ENCODE measurements at places on chromosomes 6 and 20.

DNA sequence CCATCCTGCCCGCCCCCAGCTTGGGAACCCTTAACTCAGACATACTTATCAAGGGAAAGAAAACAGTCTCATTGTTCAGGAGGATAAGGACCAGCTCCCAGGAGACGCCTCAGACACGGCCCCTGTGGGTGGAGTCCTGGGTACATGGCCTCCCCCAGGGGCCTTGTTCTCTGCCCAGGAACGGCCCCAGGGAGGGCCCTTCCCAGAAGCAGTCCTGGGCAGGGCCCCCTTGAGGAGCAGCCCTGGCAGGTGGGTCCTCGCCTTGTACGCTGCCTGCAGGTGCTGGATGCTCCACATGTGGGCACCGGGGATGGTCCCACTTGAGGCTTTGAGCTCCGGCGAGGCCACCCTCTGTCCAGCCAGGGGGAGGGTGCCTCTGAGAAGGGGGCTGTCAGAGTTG, 4.5 kb upstream of the GATA5 start:
- no peak for DNase-seq

DNA sequence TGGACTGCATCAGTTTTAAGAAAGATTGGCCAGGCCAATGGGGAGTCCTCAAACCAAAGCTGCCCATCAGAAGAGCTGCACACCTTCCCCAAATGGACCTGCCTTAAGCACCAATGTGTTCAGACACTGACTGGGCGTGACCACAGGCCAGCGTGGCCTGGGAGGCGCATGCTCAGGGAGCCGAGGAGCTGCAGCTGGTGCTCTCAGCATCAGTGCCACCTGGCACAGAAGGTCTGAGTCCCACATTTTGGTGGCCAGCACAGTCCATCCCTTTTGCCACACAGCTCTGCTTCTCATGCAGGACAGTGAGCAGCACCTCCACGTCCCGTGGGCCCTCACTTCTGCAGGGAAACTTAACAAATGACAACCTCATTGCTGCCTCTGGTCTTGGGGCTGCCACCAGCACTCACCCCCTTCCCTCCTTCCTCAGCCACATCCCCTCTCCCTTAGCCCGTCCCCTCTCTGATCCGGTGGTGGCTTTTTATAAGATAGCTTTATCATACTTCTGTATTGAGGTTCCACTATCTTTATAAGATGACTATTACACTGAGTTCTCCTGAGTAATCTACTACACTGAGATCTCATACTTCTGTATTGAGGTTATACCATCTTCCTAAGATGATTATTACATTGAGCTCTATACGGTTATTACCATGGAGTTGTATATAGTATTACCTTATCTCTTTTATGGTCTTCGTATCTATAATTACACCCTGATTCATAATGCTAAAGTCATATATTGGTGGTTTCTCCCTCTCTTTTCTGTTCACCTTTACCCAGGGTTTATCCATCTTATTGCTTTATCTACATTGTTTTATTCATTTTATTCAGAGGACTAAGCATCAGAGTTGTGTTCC, 109.1 kb downstream of the TOX2 start:
- DNase-seq, result no peak

GRCh38 chr20:7124120-7124519, 356.6 kb downstream of the BMP2 start:
- no peak for DNase-seq

DNA sequence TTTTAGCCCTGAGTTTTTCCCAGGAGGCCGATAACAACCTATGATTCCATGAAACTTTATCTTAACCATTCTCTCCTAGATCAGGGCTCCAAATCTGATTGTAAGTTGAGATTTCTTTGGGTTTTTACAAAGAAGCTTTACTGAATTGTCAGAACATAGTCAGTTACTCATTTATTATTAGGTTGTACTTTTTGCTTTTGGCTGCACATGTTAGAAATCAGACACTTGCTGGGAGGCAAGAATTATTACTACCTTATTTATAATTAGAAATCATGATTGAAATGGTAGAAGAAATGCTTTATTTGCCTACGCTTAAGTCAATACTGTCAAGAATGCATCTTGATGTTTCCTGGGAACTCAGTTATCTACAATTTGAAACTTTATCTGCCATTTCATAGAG, 63.3 kb downstream of the KCNS1 start:
- DNase-seq, result no peak

GRCh38 chr6:78397499-78397898, 469.9 kb upstream of the IRAK1BP1 start:
- no peak for DNase-seq

- DNase-seq, result no peak
Observed at GRCh38 chr6:135224037-135224647, 43.0 kb downstream of the MYB start.

GRCh38 chr20:25538838-25539665, 46.3 kb downstream of the NINL start:
- DNase-seq, result no peak

- DNase-seq, result peak; percentile 97
Observed at GRCh38 chr6:32436995-32437836, 2.5 kb upstream of the HLA-DRA start.

- DNase-seq, result peak; percentile 83
Observed at GRCh38 chr6:34654061-34654710, 42.4 kb downstream of the ILRUN start.

- DNase-seq, result no peak
Observed at GRCh38 chr20:11851646-11852045, 66.0 kb upstream of the BTBD3 start.

DNA sequence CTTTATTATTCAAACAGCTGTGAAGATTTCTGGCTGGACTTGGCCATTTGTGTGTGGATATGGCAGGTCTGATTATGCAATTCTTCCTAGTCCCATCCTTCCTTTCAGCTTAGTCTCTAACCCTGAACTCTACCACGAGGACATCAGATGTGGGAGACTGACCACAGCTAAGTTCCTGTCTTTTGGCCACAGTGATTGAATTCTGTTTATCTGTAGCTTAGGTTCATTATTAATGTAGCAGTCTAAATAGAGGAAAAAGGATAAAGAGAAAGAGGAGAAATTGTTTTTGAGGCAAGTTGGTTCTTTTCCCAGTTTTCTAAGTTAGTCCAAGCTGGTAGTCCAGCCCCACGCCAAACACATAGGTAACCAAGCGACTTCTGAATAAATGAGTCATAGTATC, 598.9 kb downstream of the RFPL4B start:
- DNase-seq, result no peak

DNA sequence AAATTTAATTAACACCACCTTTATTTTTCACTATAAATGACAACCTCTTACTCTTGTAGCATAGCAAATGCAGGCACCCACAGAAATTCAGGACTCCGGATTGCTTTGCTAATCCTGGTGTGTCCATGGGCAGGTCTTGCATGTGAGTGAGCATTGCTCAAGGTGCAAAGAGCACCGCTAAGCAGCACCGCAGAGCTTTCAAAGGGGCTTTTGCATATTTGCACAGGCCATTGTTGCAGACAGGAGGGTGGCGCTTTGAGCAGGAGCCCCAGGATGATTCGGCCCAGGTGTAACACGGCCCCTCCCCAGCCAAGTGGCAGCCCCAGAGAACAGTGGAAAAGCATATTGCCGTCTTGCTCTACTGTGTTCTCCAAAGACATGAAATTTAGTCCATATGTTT, 293.2 kb downstream of the NRN1 start:
- no peak for DNase-seq

DNA sequence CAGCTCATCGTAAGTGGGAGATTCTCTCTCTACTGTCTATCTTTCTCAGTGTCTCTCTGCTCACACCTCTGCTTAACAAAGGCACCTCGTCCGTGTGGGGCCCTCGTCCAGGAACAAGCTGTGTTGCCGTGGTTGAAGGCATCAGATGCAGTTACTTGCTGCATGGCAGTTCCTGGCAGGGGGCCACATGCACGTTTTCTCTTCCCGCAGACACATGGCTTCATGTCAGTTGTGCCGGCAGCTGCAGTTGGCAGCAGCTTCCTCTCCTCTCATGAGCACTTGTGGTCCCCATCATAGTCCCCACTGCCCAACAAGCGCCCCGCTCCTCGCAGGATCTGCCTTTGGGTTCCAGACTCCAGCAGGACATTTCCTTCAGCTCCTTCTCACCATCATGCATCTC, 7.1 kb upstream of the AFDN start:
- no peak for DNase-seq

- DNase-seq, result no peak
Observed at GRCh38 chr20:24034820-24035219, 46.2 kb upstream of the GGTLC1 start.

DNA sequence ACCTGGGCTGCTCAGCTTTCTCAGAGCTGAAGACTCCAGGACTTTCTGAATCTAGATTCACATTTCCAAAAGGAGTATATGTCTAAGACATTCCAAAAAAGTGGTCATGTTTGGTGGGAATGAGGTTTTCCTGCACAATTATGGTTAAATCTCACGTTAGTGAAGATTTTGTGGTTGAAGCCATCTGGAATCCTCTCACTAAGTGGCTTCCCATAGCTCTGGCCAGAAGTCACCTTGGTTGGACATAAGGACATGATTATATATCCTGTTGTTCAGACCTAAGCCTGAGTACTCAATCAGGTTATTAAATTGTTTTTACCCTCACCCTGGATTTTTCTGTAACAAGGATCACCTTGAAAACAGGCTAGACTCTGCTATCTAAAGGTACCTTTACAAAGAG, 176.1 kb upstream of the PLN start:
- DNase-seq, result no peak

DNA sequence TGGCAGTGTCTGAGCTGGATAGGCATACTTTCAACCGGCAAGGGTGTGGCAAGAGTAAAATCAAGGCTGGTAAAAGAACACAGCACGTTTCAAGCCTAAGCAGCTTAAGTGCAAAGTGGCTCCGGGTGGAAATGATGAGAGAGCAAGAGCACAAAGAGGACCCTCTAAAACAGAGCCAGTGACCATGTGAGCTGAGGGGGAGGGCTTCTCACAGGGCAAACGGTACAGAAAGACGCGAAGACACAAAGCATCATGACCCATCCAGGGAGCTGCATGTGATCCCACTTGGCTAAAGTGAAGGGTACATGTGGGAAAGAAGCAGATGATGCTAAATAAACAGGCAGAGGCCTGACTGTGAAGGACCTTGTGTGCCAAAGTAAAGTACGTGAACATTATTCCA, 25.7 kb downstream of the FKBP5 start:
- DNase-seq, result no peak

GRCh38 chr6:53302678-53303360, 45.9 kb downstream of the ELOVL5 start:
- DNase-seq, result no peak

- DNase-seq, result no peak
Observed at GRCh38 chr6:131958542-131959470, 7.6 kb upstream of the CCN2 start.

GRCh38 chr6:157396026-157396425, 15.0 kb downstream of the ZDHHC14 start:
- no peak for DNase-seq

DNA sequence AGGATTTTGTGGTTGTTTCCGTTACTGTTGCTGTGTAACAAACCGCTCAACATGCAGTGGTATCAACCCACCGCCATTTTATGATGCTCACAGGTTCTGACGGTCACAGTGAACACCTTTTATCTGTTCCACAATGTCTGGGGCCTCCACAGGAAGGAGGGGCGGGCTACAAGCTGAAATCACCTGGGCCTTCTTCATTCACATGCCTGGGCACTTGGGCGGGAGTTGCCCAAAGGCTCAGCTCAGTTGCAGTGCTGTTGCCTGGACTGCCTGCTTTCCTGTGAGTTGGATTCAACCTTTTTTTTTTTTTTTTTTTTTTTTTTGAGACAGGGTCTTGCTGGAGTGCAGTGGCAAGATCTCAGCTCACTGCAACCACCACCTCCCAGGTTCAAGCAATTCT, 16.7 kb upstream of the AVP start:
- no peak for DNase-seq

DNA sequence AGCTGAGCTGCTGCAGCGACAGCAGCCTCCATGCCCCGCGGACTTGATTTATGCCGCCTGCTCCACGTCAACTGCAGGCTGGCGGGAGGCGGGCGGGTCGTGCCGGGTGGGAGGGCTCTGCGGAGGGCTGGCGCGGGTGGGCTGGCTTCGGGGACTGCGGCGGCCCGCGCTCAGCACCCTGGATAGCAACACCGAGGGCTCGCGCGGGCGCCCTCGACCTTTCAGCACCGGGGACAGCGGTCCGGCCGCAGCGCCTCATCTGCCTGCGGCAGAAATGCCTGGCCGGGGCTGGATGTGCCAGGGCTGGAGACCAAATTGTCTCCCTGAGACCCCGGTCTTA, 792 bp downstream of the SNAP25 start:
- DNase-seq, result peak; percentile 55

DNA sequence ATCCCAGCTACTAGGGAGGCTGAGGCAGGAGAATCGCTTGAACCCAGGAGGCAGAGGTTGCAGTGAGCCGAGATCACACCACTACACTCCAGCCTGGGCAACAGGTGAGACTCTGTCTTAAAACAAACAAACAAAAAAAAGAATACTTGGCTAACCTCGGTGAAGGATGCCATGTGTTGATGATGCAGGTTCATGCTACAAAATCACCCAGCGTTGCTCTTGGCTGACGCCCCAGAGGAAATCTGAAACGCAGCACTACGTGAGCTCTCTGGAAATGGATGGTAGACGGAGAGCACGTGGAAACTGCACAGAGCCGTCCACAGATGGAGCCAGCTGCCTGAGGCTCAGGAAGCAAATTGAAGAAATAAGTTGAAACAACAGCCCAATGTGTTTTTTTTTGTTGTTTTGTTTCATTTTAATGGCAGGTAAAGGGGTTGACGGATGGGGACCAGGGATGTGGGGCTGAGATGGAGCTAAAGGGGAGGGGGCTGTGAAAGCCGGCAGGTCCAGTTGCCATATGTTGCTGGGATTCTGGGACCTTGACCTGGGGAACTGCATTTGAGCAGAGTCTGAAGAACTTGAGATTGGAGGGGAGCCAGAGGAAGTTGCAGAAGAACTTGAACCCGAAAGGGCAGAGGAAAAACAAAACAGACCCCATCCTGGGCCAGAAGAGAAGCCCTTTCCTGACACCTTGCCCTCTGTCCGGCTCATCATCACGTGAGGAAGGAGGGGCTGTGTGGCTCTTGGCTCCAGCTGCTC, 12.8 kb upstream of the MANBAL start:
- DNase-seq, result peak; percentile 74

DNA sequence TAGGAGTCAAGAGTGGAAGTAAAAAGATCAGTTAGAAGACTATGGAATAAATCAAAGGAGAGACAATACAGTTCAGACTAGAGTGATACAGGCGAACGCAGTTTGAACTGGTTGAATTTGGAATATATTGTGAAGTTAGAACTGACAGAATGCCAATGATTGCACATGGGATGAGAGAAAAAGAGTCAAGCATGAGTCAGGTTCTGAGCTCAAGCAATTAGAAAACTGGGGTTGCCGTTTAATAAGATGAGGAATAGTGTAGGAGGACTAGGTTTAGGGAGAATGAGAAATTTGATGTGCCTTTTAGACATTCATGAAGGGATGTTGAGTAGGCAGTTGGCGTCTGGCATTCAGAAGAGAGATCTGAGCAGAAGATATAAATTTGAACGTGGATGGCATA, 8.0 kb downstream of the RNF217 start:
- no peak for DNase-seq

GRCh38 chr6:41591859-41592502, 45.8 kb downstream of the FOXP4 start:
- DNase-seq, result peak; percentile 48

DNA sequence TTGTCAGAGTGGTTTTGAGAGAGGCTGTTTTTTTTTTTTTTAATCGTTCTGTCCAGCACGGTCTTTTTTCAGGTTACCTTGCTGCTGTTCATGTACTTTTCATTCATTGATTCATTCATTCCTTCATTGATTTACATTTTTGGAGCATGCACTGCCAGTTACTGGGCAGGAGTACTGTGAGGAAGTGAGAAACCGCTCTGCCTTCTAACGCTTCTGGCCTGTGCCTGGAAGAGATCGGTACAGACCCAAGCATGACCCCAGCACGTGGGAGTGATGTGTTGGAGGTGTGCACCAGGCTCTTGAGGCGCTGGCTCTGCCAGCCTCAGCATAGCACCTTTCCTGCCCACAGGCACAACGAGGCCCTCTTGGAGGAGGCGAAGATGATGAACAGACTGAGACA, 9.1 kb downstream of the RIPK1 start:
- no peak for DNase-seq
